ENCODE measurements at places on chromosomes 3 and 15. TPM values are rescaled to one million over a fixed set of nuclear protein-coding genes. Genes with fewer than 3 reads are reported as not detected.
A peak's percentile ranks its signal among the peaks of the same experiment; 100 is the strongest.

Gene RNU5B-1
- not detected for polyA plus RNA-seq

- DNase-seq = no peak
These were observed 449.7 kb downstream of the FOXP1 start for GRCh38 chr3:71133865-71134264.

GRCh38 chr15:64856429-64857145 is 14.9 kb downstream of the PLEKHO2 start:
- DNase-seq = no peak

- no peak for DNase-seq
These were observed 109.1 kb downstream of the RFTN1 start for GRCh38 chr3:16404349-16404895.

GRCh38 chr3:69011096-69011730 is 2.3 kb downstream of the EOGT start:
- DNase-seq = no peak

DNA sequence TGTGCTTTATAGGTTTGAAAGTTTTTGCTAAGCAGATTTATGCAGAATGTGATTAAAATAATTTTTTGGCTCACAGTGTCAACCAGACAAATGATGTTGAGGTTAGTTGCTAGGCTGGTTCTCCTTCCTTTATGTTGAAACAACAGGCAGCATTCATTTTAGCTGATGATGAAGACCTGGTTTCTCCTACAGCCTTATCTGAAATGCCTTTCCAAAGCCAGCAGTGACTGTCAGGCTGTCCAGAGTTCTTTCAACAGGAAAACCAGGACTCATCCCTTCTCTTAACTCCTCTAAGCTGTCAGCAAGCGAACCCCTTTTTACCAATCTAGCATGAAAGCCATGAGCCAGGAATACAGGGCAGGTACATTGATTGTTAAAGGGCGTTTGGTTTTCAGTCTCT is 84.1 kb downstream of the ZNF609 start:
- no peak for DNase-seq

GRCh38 chr3:140842984-140843649 is 98.5 kb upstream of the SLC25A36 start:
- no peak for DNase-seq

GRCh38 chr3:191065181-191065805 is 133.7 kb upstream of the OSTN start:
- no peak for DNase-seq

- DNase-seq = no peak
These were observed 186.7 kb downstream of the NFKBIZ start for GRCh38 chr3:102036017-102036416.

Gene PIF1
- 25.4 TPM for polyA plus RNA-seq

GRCh38 chr15:99440551-99441443 is 125.0 kb upstream of the MEF2A start:
- DNase-seq = no peak

Gene CSPG5
- polyA plus RNA-seq = 1.1 TPM

DNA sequence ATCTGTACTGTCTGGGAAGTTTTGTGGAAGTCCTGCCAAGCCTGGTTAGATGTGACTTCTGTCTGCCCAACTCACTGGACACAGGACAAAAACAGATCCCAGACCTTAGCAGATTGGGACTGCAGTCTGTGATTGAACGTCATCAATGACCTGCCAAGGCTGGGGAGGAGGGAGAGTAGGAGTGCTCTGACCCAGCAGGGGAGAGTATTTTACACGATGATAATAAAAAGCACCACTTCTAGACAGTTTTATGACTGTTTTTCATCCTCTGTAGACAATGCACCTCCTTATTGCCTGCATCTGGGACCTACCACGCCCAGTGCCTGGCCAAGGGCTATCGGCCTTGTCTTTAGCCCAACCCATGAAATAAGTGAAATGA is 102.3 kb upstream of the NR2E3 start:
- no peak for DNase-seq

DNA sequence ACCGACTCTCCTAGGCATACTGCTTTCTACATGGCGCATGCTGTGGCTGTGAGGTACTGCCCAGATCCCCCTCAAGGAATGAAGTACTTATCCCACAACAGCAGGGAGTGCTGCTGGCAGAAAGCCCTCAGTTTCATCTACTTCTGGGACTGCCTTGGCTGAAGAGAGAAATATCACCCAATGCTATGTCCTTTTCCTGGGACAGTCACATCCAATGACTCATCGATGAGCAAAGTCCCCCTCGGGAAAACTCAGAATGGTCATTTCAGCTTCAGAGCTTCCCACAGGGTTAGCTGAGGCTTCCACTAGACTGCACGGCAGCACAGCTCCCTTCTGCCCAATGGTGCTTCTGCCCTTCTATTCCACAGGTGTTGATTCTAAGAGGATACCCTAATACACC is 3.6 kb upstream of the NMD3 start:
- peak; percentile 6 for DNase-seq

Gene ADGRG7
- polyA plus RNA-seq = not detected

DNA sequence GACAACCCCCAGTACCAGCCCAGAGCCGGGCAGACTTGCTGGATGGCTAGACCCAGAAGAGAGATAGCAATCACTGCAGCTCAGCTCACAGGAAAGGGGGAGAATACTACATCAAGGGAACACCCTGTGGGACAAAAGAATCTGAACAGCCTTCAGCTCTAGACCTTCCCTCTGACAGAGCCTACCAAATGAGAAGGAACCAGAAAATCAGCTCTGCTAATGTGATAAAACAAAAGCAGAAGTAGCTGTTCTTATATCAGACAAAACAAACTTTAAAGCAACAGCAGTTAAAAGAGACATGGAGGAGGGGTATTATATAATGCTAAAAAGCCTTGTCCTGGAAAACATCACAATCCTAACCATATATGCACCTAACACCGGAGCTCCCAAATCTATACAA is 283.3 kb downstream of the KLF13 start:
- no peak for DNase-seq

Gene SH3GL3
- 0.21 TPM for polyA plus RNA-seq

GRCh38 chr3:56458496-56459103 is 9.7 kb downstream of the ERC2 start:
- no peak for DNase-seq

DNA sequence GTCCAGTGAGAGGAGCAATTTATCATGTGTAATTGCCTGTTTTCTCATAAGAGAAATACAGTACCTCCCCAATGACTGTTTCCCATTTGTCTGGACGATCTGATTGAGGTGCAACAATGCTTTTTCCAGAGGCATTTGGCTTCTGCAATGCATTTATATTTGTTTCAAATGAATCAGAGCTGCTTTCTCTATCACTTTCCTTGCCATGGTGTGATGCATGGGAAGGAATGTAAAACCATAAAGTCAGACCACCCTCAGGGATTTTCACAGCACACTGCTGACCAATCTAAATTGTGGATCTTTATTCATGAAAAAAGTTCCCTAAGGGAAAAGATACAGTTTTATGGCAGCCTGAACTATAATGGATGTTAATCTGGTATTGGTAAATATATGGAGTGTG is 333.0 kb downstream of the ZNF385D start:
- DNase-seq = no peak

DNA sequence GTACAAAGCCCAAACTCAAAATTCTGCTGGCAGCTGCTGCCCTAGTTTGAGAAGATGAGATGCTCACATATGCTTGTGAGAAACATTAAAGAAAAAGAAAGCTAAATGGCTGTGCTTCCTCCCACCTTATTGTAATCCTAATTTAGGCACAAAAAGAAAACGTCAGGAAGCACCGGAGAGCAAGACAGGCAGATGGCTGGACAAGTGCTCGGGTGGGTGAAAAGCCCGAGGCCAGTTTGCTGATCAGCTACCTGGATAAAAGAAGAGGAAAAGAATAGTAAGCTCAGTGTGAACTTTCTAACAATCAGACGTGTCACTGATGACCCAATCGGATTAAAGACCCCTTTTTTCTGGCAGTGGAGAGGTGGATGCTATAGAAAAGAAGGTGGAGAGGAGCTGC is 368.0 kb upstream of the ATP10A start:
- DNase-seq = no peak

DNA sequence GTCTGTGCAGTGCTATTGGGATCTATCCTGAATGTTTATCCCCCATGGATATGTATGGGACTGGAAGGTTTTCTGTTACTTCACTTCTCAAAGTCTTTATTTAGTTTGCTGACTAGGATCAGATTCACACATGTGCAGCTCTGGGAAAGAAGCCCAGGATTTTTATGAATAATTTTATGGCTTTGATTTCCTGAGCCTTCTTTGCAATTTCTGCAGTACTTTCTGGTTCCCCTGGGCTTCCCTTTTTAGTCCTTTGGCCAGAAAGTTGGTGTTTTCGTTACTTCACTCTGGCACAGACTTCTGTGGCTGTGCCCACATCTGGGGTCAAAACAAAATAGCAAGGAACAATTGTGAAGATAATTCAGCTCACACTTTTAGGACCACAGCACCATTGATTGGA is 721.0 kb downstream of the OTOL1 start:
- DNase-seq = no peak

Gene EXD1
- 0.34 TPM for polyA plus RNA-seq

Gene ARPP21
- polyA plus RNA-seq = not detected

Gene CD86
- not detected for polyA plus RNA-seq

Gene LYZL4
- polyA plus RNA-seq = not detected

DNA sequence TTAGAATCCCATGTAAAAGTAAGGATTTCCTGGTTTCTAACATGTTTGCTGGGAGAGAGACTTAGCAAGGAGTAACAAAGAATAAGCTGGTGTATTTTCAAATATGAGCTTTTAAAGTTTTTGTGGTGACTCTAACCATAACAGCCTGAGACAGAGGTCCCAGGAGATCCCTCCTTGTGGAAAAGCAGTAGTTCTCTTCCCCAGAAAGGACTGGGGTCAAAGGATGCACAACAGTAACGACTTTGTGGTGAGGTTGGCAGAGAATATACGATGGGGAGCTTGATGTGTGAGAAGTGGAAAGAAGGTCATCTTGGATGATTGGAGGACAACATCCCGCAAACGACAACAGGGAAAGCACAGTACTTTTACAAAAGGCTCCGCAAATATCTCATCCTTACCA is 38.2 kb downstream of the ABHD5 start:
- no peak for DNase-seq

DNA sequence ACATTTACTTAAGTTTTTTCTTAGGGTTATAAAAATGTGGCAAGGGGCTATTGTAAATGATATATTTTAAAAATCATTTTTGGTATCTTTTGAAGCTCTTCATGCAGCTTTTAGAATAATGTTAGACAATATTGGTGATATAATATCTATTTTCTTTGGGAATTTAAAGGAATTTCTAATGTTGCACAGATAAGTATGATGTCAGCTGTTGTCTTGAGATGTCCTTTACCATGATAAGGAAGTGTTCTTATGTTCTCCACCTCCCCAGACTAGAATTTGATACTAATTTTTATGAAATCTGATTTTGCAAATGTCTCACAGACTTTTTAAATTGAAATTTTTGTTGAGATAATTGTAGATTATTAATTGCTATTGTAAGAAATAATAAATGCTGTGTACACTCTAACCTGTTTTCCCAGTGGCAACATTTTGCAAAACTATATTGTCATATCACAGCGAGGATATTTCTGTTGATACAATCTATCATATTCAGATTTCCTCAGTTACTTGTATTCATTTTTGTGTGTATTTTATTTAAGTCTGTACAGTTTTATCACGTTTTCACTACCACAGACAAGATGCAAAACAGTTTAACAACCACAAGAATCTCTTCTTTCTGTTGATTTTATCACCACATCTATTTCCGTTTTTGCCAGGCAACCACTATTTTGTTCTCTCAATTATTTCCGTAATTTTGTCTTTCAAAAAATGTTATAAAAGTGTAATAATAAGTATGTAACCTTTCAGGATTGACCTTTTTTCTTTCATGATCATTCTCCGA is 55.4 kb downstream of the SPRED1 start:
- DNase-seq = no peak

- DNase-seq = no peak
These were observed 43.8 kb downstream of the SPATA16 start for GRCh38 chr3:173096994-173097785.

DNA sequence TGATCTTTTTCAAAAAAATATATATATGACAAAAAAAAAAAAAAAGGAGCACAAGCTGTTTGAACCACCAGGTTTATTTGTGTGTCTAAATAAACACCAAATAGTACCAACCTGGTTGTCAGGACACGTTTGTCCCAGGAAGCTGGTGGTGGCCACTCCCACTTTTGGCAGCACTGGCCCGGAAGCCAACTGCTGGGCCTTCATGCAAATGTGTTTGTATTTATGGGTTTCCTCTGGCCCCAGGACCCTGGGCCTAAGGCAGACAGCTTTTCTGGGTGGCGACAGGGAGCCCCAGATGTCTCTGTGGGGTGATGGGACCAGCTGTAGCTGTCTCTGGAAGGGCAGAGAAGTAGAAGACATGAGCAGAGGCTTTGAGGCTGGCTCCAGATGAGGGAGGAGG is 31.6 kb downstream of the PRKCD start:
- no peak for DNase-seq

- no peak for DNase-seq
These were observed 179.7 kb upstream of the ROBO1 start for GRCh38 chr3:79947469-79947868.

DNA sequence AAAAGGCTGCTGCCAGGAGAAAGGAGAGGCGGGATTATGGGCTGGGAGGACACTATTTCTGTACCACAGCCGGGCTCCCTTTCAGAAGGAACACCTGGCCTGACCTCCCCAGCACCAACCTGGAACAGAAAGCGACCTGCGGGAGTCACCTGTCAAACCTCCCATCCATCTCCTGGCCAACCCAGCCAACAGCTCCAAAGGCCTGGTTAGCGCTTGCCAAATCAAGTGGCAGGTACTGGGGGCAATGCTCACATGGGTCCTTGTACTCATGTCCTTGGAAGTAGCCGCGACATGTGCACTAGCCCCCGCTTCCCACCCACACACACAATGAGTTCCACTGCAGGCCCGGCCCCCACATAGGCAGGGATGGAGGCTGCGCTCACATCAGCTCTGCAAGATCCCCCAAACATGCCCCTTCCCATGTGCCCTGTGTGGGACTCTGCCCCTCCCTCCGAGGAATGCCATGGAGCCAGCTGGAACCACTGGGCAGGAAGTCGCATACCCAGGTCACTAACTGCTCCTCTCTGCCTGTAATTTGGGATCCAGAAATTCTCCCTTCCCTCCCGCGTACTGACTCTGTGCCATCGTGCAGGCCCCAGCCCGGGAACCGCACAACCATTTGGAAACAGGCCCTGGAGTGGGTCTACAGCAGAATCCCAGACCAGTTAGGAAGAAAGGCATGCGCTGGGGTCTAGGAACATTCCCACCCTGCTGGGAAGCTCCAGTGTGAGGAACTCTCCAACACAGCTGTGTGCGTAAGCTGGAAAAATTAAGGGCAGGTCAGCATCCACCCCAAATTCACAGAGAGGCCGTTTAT is 98.9 kb downstream of the LRIG1 start:
- DNase-seq = no peak

GRCh38 chr3:176087066-176087697 is 1110.1 kb downstream of the TBL1XR1 start:
- DNase-seq = no peak

- no peak for DNase-seq
These were observed 24.2 kb upstream of the PIAS1 start for GRCh38 chr15:68029959-68030358.

DNA sequence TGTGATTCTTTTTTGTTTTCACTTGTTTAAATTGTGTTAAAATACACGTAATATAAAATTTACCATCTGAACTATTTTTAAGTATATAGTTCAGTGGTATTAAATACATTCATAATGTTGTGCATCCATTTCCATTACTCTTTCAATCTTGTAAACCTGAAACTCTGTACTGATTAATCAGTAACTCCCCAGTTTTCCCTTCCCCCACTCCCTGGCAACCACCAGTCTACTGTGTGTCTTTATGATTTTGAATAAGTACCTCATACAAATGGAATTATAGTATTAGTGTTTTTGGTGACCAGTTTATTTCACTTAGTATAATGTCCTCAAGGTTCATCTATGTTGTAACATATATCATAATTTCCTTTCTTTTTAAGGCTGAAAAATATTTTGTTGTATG is 59.3 kb downstream of the GLCE start:
- DNase-seq = no peak

All from A549 (cell line).